ENCODE measurements at places on chromosomes 4 and X.

DNA sequence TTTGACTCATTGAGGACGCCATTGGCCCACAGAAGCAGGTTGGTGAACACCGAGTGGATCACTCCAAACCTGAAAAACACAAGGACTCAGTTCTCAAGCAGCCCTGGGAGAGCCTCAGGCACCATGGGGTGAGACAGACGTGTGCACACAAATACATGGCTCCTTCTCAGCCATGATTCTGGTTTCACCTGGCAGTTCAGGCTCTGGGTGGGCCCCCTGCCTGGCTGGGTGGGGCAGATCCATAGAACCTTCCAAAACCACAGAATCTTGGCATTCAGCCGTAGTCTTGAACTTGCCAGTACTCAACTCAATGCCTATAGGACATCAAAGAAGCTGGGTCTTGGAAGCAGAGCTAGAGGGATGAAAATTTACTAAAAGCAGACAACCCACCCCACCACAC, 24.2 kb downstream of the OTOP1 start:
- DNase-seq, result no peak

- peak; percentile 60 for DNase-seq
Measured at GRCh38 chr4:145061318-145061920, 36.6 kb downstream of the ANAPC10 start.

- no peak for DNase-seq
Measured at GRCh38 chrX:103614999-103615398, 7.2 kb downstream of the TCEAL3 start.

GRCh38 chr4:125432078-125432477, 117.3 kb downstream of the FAT4 start:
- DNase-seq, result no peak

DNA sequence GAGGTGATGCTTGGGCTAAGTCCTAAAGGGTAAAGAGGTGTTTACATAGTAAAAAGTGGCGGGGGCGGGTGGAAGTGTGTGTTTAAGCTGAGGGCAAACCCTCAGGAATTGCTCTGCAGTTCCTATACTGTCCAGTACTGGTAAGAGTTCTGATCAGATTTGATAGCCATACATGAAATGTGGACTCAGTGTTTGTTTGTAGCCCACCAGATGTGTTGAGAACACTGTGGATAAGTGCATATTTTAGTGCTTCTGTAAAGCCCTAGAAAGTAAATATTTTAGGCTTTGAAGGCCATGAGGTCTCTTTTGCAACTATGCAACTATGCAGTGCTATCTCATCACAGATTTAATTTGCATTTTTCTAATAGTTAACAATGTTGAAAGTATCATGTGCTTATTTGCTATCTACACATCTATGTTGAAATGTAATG, 80.7 kb upstream of the EOLA2 start:
- DNase-seq, result no peak

GRCh38 chr4:151664289-151664688, 96.5 kb downstream of the GATB start:
- DNase-seq, result no peak

GRCh38 chr4:78704981-78705683, 71.0 kb upstream of the BMP2K start:
- no peak for DNase-seq

Data from OCI-LY7 (cell line).